ENCODE measurements at places on chromosomes 13 and 19.

- no peak for DNase-seq
These were observed 32.1 kb downstream of the PPP2R1A start for GRCh38 chr19:52221831-52222375.

GRCh38 chr13:33089311-33089710, 73.1 kb downstream of the KL start:
- no peak for DNase-seq

DNA sequence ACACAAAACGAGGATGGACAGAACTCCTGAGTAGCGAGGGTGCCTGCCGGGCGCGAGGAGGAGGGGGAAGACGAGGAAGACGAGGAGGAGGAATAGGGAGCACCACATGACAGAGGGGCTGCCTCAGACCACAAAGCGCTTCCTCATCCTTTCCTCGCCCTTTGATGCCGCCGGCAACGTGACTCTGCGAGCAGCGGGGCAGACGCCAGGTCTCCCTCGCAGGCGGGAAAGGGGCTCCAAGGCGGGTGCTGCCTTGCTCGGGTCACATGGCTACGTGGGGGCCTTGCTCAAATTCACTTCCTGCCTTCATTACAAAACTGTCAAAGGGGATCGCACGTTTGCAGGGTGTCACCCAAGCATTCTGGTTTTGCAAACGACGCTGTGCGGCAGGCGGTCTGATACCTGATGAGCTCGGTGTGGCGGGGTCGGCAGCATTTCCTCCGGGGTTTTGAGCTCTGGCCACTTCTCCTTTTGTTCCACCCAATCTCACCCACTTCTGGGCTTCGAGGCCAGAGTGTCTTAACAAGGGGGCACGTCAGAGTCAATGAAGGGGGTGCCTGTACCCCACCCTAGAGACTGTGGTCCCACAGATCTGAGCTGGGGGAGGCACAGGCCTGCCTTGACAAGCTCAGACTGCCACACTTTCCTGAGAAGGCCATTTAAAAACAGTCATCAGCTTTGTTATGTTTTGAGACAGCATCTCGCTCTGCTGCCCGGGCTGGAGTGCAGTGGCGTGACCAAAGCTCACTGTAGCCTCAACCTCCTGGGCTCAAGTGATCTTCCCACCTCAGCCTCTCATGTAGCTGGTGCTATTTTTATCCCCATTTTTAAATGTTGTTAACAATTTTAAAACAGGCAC, 14.9 kb downstream of the MAP2K2 start:
- DNase-seq: peak; percentile 52

DNA sequence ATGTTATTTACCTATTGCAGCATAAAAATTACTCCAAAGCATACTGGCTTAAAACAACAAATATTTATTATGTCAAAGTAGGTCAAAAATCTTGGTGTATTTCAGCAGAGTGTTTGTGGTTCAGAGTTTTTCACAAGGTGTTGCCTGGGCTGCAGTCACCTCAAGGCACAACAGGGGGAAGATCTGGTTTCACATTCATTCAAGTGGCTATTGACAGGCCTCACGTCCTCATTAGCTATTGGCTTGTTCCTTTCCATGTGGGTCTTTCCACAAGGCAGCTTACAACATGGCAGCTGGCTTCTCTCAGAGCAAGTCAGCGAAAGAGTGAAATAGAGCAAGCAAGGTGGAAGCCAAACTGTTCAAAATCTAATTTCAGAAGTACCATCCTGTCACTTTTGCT, 602.9 kb downstream of the OLFM4 start:
- DNase-seq: no peak

DNA sequence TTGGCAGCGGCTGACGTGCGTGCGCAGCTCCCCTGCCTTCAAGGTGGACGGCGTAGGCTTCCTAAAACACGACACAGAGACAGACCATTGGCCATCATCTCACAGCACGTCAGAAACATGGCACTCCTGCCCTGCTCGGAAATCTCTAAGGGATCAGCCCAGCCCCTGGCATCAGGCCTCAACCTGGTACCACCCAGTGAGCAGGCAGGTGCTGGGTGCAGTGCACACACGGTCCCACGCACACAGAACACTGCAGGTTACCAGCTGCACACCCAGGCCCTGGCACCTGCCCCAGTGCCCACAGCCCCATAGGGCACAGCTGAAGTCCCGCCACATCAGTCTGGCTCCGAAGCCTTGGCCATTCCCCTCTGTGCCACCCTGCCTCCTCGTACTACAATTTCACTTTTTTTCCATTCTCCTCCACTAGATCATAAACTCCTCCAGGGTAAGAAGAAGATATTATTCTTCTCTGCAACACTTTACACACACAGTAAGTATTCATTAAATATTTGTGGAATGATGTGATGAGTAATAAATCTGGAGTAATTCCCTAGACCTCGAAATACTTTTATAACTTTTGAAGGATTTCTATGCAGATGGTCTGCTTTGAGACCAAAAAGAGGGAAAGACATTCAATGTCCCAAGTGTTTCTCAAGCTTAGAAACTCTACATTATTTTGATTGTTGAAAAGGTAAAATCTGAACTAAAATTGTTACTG, 156.4 kb downstream of the COL4A1 start:
- DNase-seq: no peak

- DNase-seq: no peak
These were observed 29.7 kb upstream of the CPB2 start for GRCh38 chr13:46134494-46134893.

- DNase-seq: no peak
These were observed 6.6 kb upstream of the GADD45B start for GRCh38 chr19:2469102-2469914.

GRCh38 chr13:43030548-43030947, 7.2 kb downstream of the DNAJC15 start:
- no peak for DNase-seq

DNA sequence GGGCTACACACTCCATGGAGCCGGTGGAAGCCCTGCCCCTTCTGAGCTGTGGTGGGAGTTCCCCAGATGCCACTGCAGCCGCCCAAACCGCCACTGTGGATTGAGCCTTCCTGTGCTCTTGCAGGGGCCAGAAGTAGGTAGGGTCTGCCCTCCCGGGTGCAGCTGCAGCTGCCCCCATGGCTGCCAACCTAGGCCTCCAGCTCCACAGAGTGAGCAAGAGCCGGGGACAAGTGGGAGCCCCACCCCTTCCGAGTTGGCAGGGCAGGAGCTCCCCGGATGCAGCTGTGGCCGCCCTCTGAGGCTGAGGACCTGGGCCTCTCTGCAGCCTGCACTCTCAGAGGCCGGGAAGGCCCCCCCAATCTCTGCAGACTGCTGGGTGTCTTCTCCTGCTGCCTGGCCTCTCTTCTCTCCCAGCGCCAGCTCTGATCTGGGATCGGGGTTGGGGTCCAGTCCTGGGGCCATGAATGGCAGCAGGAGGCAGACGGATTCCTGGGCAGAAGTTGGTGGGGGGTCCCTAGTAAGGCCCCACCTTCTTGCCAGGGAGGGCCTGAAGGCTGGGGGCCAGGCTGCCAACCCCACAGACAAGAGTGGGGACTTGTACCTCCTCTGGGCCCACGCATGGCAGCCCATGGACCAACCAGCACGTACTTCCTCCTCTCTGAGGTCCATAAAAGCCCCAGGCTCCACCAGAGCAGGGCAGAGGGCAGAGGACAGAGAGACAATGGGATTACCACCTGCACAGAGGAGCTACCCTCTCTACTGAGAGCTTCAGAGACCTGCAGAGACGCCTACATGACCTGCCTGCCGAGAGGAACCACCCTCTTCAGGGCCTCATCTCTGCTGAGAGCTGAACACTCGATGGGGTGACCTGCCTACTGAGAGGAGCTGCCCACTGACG, 28.9 kb downstream of the AP2S1 start:
- DNase-seq: peak; percentile 18

DNA sequence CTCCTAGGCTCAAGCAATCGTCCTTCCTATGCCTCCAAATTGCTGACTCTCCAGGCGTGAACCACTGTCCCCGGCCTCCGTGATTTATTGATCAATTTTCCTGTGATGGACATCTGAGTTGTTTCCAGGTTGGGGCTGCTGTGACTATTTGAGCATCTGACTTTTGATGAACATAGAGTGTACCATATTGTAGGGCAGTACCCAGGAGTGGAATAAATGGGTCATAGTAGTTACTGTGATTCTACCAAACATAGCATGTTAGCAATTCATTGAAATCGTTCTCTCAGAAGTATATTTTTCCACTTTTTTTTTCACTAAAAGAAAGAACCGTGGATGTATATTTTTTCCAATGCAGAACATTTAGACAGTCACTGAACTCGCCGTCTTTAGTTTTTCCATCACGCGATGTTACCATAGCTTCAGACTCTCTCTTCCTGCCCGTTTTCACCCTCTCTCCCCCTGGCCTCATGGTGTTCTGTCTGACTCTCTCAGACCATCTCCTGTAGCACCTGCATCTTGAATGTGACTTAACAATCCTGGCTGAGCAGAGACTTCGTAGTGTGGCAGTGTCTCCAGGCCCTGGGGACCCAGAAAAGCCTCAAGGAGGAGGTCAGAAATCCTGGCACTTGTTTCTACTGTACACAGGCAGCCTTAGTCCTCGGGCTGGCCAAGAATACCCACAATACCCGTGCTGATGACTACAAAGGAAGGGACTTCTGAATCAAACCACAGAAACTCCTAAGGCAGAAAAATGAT, 3.2 kb upstream of the RASGRP4 start:
- no peak for DNase-seq

GRCh38 chr19:19262190-19263057, 10.7 kb downstream of the TM6SF2 start:
- DNase-seq: no peak

Data from activated CD8-positive, alpha-beta memory T cell treated with anti-CD3 and anti-CD28 coated beads for 4 hours (primary cell).